GM12891 (cell line): ENCODE measurements at places on chromosomes 2 and 18.

- no peak for DNase-seq
Measured at GRCh38 chr2:30636311-30636710, 170.9 kb downstream of the CAPN13 start.

- DNase-seq: no peak
Measured at GRCh38 chr2:59378127-59378526, 1137.0 kb upstream of the FANCL start.

GRCh38 chr2:205556357-205556756, 125.9 kb upstream of the NRP2 start:
- DNase-seq: no peak

DNA sequence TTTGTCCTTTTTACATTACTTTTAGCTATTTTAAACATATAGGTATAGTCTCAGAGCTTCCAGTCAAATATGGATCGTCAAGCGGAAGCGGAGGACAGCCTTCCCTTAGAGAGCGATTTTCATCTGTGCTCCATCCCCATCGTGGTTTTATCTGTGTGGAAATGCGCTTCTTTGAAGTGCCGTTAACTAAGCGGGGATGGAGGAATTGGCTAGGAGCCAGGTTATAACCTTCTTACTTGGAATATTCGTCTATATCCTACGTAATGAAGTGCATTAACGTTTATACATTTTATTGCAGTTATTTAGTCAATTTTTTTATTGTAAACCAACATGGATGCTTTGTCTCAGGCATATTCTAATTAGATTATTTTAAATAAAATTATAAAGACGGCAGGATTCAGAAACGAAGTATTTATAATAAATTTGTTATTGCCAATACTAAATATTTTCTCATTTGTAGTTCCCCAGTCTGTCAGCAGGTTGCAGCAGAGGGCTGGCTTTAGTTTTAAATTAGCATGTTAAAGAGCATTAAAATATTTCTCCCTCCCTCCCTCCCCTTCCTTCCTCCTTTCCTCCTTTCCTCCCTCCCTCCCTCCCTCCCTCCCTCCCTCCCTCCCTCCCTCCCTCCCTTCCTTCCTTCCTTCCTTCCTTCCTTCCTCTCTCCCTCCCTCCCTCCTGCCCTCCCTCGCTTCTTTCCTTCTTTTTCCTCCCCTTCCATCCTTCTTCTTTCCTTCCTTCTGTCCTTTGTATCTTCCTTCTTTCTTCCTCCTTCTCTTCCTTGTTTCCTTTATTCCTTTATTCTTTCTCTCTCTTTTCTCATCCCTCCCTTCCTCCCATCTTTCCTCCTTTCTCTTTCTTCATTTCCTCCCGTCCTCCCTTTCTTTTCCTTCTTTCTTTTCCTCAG, 80.6 kb upstream of the DOCK10 start:
- no peak for DNase-seq

GRCh38 chr2:85429924-85430289, 11.4 kb downstream of the SH2D6 start:
- no peak for DNase-seq

- DNase-seq: no peak
Measured at GRCh38 chr18:74868461-74868860, 270.8 kb downstream of the ZNF407 start.

DNA sequence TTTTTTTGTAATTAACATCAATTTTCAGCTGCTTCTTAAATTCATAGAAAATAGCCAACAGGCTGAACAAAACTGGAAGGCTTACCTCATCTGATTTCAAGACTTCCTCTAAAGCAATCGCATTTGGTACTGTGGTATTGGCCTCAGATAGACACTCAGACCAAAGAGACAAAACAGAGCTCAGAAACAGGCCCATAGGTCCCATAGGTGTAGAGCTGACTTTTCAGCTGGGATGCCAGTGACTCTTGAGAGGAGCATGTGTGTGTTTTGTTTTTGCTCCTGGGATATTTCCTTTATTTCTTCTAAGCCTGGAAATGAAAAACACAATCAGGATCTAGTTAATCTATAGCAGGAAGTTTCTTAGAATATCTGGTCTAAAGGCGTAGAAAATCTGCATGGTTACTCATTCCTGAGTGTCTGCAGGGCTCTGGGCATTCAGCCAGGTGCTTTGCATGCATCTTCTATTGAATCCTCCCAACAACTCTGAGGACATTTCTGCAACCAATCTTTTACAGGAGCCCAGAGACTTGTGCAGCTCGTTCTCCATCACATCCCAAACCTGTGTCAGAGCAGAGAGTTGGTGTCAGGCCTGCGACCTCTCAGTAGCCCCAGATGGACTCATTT, 190.8 kb downstream of the RTP5 start:
- no peak for DNase-seq

GRCh38 chr2:226267516-226268289, 531.9 kb downstream of the IRS1 start:
- no peak for DNase-seq

DNA sequence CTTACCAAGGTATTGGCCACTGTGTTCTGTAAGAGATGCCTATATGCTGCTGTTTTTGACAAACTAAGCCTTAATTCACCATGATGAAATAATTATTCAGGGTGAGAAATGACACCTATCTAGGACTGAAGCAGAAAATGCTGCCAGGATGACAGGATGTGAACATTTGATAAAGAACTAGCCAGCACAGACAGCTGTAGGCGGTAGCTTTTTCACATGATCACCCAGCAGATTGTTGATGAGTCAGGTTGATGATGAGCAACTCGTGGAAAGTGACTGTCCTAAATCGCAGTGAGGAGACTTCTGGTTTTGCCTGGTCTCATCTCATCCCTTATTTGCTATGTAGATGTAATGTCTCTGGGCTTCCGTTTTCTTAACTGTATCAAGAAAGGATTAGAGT, 144.1 kb downstream of the PRPF40A start:
- peak; percentile 20 for DNase-seq

DNA sequence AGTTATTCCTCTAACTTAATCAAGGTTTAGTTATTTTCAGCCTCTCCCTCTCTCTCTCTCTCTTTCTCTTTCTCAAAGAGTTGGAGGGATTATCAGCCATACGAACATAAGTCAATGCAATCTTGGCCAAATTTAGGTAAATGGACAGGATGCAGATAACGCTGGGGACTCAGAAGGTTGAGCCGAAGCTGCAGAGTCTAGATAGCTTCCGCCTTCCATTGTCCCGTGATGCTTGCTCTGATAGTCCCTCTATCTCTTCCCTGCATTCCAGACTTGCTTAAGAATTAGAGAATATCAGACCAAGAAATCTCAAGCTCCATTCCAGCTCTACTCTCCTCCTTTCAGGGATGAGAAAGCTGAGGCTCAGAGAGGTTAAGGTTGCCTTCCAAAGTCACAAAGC, 502.8 kb upstream of the TNP1 start:
- DNase-seq: no peak

GRCh38 chr2:167950571-167950970, 296.8 kb downstream of the STK39 start:
- no peak for DNase-seq

- no peak for DNase-seq
Measured at GRCh38 chr2:107248932-107249331, 363.0 kb upstream of the ST6GAL2 start.

GRCh38 chr2:217610401-217610814, 392.4 kb downstream of the TNS1 start:
- DNase-seq: no peak

- DNase-seq: no peak
Measured at GRCh38 chr2:237558961-237559641, 7.3 kb upstream of the PRLH start.

DNA sequence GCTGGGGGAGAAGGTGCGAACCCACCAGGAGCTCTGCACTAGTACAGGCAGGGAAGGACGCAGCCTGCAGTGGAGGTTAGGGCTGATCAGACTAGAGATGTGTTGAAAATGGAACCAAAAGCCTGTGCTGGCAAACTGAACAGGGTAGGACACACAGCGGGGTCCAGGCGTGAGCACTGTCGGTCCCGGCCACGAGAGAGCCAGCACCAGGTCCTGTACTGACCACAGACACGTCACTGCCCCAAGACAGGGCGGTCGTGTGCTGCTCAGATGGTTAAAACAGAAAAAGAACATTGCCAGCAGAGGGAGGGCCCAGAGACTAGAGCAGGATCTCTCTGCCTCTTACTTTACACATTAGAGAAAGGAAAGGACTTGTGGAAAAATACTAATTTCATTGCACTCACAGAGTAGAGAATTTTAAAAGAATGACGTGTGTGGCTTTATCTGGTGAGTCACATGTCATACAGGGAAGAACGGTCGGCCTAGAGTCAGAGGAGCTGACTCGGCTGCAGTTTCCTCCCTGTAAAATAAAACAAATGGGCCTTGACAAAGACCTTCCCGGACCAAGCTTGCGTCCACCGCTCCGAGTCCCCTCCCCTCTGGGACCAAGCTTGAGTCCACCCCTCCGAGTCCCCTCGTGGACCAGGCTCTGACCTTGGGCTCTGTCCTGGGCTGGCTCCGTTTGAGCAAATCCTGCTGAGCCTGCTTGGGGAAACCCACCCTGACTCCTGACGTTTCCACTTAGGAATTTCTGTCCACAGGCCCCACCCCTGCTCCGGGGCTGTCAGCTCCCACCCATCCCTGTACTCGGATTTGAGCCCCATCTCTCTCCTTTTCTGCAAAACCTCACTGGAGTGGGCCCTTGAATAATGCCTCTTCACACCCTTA, 16.7 kb upstream of the ADI1 start:
- peak; percentile 54 for DNase-seq

DNA sequence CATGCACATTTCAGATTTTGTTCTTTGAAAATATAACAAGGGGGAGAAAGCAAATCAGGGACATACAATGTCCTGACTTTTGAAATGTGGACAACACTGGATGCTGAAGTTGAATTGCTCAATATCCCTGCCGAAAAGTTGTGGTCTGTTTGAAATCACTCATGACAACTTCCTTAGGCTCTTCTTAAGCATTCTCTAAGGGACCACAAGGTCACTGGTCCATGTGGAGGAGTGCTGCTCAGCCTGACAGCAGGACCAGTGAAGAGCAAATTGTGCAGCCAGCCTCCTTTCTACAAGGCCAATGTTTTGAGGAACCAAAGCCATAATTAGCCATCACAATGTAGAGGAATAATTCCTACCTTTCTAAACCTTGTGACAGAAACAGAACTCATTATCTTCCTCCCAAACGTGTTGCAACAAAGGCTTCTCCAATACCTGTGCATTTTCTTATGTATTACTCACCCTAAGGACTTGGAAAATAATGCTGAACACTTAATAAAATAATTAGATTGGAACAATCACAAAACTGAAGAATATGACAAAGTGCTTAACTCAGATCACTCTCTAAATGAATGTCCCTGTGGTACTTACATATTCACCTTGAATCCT, 1477.6 kb upstream of the NXPH2 start:
- no peak for DNase-seq
